Tibial nerve (tissue), 4 donors: ENCODE measurements at places on chromosomes 12 and 14. TPM values are rescaled to one million over a fixed set of nuclear protein-coding genes. Genes with fewer than 3 reads are reported as not detected.

The BBS10 gene
- total RNA-seq, result 10.8 TPM

The CBLN3 gene
- total RNA-seq, result 3.3 TPM

The ASCL1 gene
- not detected for total RNA-seq

DNA sequence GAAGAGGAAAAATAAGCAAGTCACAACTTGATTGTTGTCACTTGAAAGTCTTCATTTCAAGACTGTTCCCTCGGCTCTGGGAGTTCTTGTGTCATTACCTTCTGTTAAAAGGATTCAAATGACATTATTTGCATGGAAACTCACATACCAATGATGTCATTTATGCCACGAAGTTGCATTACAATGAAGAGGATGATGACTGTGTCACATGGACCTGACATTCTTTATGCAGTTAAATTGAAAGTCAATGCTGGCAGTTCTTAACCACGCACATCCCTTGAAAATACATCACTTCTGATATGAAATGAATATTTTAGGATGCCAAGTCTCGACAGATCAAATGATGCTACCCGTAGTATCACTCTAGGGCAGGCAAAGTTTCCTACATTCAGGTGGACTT is 1069.5 kb downstream of the VRK1 start:
- DNase-seq, result no peak

GRCh38 chr12:119201789-119202543 is 23.2 kb downstream of the HSPB8 start:
- DNase-seq, result no peak

- no peak for DNase-seq
Observed at GRCh38 chr12:128388461-128389000, 121.6 kb downstream of the TMEM132C start.

DNA sequence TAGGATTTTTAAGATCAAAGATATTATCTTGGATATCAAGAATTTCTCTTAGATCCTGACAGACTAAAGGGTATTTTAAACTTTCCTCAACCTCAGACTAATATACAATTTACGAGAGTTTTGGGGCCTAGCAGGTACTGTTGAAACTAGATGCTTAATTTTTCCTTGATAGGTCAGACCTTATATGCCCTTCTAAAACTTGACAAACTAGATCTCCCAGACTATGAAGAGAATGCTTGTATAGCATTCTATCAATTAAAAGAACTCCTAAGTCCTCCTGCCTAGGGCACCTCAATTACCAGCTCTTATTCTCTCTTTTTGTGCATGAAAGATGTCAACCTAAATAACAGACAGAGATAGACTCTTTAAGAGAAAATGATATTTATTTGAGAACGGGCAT is 60.4 kb upstream of the TRIM9 start:
- DNase-seq, result no peak

DNA sequence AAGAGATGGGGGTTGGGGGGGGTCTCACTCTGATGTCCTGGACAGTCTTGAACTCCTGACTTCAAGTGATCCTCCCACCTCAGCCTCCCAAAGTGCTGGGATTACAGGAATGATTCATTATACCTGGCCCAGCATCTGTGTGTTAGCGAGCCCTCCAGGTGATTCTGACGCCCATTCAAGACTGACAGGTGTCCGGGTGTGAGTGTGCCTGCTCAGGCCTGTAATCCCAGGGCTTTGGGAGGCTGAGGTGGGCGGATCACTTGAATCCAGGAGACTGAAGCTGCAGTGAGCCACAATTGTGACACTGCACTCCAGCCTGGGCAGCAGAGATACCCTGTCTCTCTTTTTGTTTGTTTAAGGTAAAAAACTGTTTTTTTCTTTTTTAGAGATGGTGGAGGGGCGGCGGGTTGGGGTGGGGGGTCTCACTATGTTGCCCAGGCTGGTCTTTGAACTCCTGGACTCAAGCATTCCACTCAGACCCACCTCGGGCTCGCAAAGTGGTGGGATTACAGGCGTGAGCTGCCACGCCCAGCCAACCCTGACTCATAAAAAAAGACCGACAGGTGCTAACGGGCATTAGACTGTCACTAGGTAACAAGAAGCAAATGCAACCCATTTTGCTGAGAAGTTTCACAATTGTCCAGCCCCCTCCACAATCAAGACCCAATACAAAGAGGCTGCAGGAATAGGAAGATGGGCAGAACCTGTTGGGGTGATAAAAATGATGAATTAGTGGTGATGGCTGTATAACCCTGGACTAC is 4.7 kb downstream of the VSIG10 start:
- no peak for DNase-seq

- no peak for DNase-seq
Observed at GRCh38 chr12:43750814-43751213, 7.8 kb downstream of the PUS7L start.

DNA sequence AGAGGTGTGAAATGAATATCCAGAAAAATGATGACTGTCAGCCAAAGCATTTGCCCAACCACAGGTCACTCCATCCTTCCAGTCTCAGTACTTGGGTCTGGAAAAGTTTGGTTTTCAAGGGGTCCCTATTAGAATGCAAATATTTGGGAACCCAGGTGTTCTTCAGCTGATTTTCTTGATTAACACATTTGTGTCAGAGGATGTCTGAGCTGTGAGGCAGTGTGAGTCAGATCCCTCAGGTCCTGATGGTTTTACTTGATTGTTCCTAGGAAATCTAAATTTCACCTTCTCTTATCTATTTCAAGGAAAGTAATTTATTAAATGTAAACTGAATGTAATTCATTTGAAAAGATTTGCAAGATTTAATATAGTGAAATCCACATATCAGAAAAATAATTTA is 71.5 kb downstream of the SSPN start:
- no peak for DNase-seq
